Calu3 (cell line): ENCODE measurements at places on chromosomes 1 and 21. TPM values are rescaled to one million over a fixed set of nuclear protein-coding genes. Genes with fewer than 3 reads are reported as not detected.

PLPPR5 gene
- not detected in 2 replicates for total RNA-seq

TRPM2 gene
- not detected in 2 replicates for total RNA-seq

DNA sequence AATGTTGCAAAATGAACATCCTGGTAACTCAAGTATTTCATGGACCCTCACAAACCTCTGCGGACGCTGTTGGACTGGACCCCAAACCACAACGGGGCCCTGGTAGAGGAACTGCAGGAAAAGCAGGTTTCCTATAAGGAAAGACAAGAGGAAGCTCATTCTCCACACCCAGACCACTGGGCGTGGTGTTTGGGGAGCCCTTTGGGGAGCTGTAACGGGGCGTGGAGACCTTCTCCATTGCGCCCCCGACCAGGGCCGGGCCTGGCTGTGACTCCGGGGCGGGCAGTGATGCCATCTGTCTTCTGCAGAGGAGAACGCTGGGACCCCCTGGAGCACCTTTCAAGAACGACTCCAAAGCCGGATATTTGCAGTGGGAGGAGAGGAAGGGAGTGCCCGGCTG lies 30.0 kb upstream of the AGPAT3 start:
- H3K4me3 ChIP-seq = no peak overlapping the region
- H3K4me1 ChIP-seq = no peaks in the 10 kb centered on the region
- H3K27ac ChIP-seq = no peak overlapping the region
- H3K36me3 ChIP-seq = no peaks in the 10 kb centered on the region

HNRNPCL1 gene
- not detected in 2 replicates for total RNA-seq

DNA sequence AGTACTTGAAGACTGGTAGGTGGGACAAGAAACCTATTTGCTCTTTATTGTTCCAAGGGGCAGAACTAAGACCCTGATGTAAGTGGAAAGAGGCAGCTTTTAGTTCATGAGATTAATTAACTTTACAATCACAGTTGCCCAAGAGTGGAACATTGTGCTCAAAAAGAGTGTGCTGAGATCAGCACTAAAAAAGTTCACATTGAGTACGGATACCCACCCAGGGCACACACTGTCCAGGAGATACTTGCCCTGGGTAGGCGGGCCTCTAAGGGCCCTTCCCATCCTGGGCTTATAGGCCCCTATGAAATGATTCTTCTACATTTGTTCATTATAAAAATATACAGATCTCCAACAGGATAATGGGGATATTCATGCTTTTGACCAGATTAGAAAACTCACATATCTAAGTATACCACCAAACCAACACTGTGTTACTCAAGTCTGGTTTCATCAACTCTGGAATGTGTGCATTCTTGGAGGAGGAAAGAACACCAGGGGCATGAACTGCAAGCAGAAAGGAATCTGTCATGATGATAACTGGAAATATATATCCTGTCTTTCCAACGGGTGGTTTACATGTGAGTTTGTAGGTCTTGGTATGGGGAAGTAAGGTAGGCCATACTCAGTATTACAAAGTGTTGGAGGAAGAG lies 626.2 kb downstream of the SMYD3 start:
- no peak overlapping the region for H3K4me3 ChIP-seq
- H3K27me3 ChIP-seq = no peaks in the 10 kb centered on the region
- H3K4me1 ChIP-seq = no peaks in the 10 kb centered on the region

PLA2G2F gene
- not detected in 2 replicates for total RNA-seq

DNA sequence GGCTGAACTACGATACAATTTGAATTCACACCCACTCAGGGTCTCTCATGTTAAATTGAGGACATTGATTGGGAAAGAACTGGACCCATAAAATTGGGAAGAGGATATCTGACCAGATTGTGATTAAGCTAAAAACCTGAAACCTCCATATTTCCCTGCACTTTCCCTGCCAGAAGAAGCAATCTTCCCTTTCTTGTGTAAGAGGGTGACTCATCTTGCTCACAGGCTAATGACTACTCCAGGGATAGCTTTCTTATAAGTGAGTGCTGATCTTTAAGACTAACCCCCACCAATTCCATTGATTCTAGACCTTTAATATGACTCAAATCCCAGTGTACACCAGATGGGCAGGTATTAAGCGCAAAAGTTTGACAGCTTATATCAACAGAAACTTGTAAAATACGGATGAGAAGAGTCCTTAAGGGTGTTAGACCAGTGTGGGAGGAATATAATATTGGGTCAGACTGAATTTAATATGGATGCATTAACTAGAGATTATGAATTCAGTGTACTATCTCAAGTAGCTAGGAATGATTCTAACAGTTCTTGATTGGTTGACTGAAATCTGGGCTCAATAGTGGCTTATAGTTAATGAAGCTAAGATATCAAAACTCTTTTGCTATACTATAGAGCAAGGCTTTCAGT lies 12.1 kb upstream of the SGIP1 start:
- no peaks in the 10 kb centered on the region for H3K36me3 ChIP-seq
- no peaks in the 10 kb centered on the region for H3K27me3 ChIP-seq
- no peak overlapping the region for H3K4me3 ChIP-seq
- H3K4me1 ChIP-seq = peaks cover 21% of the 10 kb centered on the region
- DNase-seq = no peak
- no peak overlapping the region for H3K27ac ChIP-seq

DISP1 gene
- total RNA-seq = 2.9 and 4.2 TPM in 2 replicates

DNA sequence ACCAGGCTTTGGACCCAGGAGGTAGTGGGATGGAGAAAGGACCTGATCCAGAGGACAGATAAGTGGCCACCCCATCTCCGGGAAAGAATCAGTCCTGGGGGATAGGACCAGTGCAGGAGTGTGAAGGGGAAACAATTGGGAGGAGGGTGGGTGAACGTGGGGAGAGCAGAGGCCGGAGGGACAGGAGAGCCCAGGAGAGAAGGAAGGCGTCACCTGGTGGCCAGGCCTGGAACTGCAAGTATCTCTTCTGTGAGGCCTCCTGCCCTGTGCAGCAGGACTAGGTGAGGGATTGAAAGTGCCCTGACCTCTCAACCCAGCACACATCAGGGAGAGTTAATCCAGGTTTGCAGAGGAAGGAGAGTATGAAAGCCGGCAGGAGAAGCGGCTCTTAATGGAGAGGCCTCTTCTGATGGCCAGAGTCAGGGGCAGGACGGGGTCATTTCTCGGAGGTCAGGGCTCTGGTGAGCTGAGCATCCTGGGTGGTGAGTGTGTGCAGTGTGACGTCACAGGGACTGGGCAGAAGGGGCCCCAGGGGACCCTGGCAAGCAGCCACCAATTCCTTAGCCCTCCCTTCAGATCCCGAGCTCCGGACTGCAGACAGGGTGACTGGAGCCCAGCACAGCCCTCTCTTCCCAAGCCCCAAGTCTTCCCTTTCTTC lies 9.2 kb upstream of the LAD1 start:
- H3K4me1 ChIP-seq = no peaks in the 10 kb centered on the region
- H3K27me3 ChIP-seq = peaks cover 10% of the 10 kb centered on the region
- H3K36me3 ChIP-seq = peaks cover 38% of the 10 kb centered on the region
- H3K4me3 ChIP-seq = no peak overlapping the region
- DNase-seq = peak; percentile 95

DNA sequence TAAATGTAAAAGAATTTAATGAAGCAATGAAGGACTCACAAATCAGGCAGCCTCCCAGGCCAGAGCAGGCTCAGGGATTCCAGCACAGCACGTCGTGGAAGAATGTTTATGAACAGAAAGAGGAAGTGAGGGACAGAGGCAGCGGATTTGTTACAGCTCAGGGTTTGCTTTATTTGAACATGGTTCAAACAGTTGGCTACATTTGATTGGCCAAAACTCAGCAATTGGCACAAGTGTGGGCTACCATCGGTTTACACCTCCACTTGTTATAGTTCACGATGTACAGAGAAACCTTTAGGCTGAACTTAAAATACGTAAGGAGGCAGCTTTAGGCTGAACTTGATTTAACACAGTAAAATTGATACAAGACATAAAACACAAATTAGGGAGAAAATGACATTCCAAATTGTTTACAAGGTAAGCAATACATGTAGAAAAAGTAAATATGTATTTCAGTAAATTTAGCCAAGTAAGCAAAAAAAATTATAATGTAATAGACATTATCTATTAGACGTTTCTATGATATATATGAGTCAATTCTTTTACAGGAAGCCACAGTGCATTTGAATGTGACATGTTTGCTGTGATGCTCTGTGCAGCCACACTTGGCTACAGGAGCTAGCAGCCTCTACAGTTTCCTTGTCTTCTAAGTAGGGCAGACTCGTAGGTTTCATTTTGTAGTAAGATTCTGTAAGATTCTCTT lies 126.5 kb downstream of the ADSS2 start:
- peaks cover 20% of the 10 kb centered on the region for H3K36me3 ChIP-seq
- no peaks in the 10 kb centered on the region for H3K27me3 ChIP-seq
- H3K4me3 ChIP-seq = no peak overlapping the region

DNA sequence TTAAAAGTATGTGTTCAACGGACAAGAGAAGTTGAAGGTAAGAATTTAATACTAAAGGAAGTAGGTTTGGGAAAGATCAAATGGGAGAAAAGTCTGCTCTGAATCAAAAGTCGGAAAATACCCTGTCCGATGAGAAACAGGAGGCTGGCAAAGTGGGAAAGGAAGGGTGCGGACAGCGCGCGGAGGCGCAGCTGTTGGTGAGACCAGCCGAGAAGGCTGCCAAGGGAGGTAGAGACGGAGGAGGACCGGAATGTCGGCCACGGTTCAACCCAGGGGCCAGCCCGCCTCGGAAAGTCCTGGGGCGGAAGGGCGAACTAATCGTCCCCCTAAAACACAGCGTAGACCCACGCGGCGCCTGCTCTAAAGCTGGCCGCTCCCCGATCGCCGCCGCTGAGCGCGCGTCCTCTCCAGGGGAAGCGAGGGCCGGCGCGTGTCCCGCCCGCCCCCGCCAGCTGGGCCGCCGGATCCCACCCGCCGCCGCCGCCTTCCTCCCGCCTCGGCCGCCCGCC lies 639 bp upstream of the SPATA1 start:
- H3K27ac ChIP-seq = peak overlapping the region; percentile 87
- H3K4me1 ChIP-seq = peaks cover 27% of the 10 kb centered on the region
- DNase-seq = no peak
- peak overlapping the region; percentile 89 for H3K4me3 ChIP-seq

DNA sequence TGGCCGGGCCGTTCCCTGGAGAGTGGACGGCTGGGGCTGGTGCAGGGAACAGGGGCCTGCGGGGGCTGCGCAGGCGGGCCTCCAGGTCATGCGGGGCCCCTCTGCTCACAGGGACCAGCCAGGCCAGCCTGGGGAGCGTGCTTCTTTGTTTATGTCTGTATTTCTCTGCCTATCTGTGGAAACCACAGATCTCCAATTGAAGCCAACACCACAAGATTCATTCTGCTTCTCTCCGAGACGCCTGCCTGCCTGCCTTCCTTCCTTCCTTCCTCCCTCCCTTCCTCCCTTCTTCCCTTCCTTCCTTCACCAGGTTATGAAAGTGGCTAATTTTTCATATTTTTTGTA lies 39.9 kb upstream of the HMGN1 start:
- H3K27ac ChIP-seq = peak overlapping the region; percentile 47
- no peak for DNase-seq
- H3K27me3 ChIP-seq = no peaks in the 10 kb centered on the region
- H3K36me3 ChIP-seq = peaks cover 26% of the 10 kb centered on the region

GRCh38 chr1:152517237-152517811 lies 3.0 kb downstream of the CRCT1 start:
- H3K4me3 ChIP-seq = no peak overlapping the region
- no peaks in the 10 kb centered on the region for H3K4me1 ChIP-seq
- H3K27ac ChIP-seq = no peak overlapping the region
- peak; percentile 13 for DNase-seq

GRCh38 chr21:31554511-31555022 lies 104.9 kb upstream of the SOD1 start:
- H3K27ac ChIP-seq = peak overlapping the region; percentile 57
- H3K4me3 ChIP-seq = peak overlapping the region; percentile 33
- peaks cover 29% of the 10 kb centered on the region for H3K4me1 ChIP-seq
- peak; percentile 4 for DNase-seq

GJC2 gene
- total RNA-seq = 1.2 and 1.3 TPM in 2 replicates

DNA sequence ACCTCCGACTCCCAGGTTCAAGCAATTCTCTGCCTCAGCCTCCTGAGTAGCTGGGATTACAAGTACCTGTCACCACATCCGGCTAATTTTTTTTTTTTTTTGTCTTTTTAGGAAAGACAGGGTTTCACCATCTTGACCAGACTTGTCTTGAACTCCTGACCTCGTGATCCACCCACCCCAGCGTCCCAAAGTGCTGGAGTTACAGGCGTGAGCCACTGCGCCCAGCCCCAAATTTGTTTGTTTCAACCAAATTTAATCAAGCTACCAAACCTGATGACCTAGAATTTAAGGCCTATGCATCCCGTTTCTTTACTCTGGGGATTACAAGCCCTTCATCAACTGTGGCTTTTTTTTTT lies 58.3 kb upstream of the TBX15 start:
- no peak for DNase-seq
- H3K4me1 ChIP-seq = peaks cover 9% of the 10 kb centered on the region
- H3K27me3 ChIP-seq = no peaks in the 10 kb centered on the region
- no peak overlapping the region for H3K4me3 ChIP-seq
- H3K27ac ChIP-seq = no peak overlapping the region
